ENCODE measurements at places on chromosomes 4 and X. TPM values are rescaled to one million over a fixed set of nuclear protein-coding genes. Genes with fewer than 3 reads are reported as not detected.
A peak's percentile ranks its signal among the peaks of the same experiment; 100 is the strongest.

DNA sequence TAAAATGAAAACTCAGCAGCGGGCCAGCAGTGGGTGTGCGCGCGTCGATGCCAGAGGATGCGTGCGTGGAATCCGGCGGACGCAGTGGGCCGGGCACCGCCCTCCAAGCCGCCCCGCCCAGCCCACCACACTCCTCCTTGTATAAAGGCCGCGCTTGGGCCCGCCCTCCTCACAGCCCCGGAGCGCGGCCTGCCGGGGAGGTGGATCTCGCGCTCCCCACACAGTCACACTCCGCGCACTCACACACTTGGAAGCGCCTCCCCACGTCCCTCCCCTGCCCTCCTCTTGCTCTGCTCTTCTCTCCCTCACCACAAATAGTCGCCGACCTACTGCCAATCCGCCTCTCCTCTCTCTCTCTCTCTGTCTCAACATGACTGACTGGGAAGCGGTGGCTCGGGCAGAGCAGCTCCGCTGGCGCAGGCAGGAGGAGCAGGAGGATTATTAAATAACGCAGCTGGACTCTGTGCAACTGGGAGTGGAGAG is at the start of gene CCSER1:
Gene CCSER1 (plus strand): TSS at position 172 of the 483 bp plus-strand sequence.
- H3K36me3 ChIP-seq: no peaks in the 10 kb centered on the region
- peak within 1 kb of the TSS; percentile 70 for H3K4me3 ChIP-seq
- peaks cover 24% of the 10 kb centered on the region for H3K4me1 ChIP-seq

DNA sequence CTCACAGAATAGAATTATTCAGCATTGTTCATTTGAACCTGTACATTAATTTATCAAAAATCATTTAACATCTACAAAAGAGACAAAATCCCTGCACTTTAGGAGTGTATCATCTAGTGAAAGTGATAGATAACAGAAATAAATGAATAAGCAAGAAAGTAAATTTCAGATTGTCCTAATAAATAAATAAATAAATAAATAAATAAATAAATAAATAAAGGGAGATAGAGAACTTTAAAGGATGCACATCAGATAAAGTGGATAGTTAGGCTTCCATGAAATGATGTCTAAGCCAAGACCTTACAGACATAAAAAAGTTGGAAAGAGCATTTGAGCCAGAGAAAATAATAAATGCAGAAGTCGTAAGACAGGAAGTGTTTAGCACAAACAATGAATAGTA is 444.7 kb downstream of the CFAP47 start:
- no peaks in the 10 kb centered on the region for H3K4me1 ChIP-seq
- no peak overlapping the region for H3K4me3 ChIP-seq
- no peak overlapping the region for H3K27ac ChIP-seq
- H3K36me3 ChIP-seq: no peaks in the 10 kb centered on the region
- no peaks in the 10 kb centered on the region for H3K27me3 ChIP-seq
- DNase-seq: no peak

DNA sequence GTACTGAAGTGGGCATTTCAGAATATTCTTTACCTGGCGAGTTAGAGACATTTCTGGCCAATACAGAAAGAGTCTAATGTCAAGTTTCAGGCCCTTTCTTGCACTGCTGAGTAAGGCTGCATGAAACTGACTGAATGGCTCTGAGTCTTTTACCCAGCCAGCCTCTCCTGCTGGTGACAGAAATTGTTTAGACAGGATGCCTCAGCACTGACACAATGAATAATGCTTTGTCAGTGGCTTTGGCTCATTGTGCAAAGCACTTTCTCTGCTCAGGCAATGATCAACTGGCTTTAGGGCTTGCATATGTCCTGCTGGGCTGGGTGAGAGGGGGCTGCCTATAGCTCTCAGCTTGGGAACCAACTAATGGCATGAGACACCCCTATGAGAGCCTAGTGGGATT is 45.5 kb downstream of the CLNK start:
- no peak overlapping the region for H3K27ac ChIP-seq
- no peaks in the 10 kb centered on the region for H3K4me1 ChIP-seq
- no peaks in the 10 kb centered on the region for H3K27me3 ChIP-seq
- DNase-seq: no peak

GRCh38 chrX:41518127-41518840 is 71.1 kb downstream of the NYX start:
- H3K27me3 ChIP-seq: no peaks in the 10 kb centered on the region
- DNase-seq: no peak
- H3K4me1 ChIP-seq: no peaks in the 10 kb centered on the region
- H3K4me3 ChIP-seq: no peak overlapping the region

- no peak overlapping the region for H3K4me3 ChIP-seq
- H3K4me1 ChIP-seq: no peaks in the 10 kb centered on the region
- no peaks in the 10 kb centered on the region for H3K36me3 ChIP-seq
These were observed 898 bp upstream of the NDP start for GRCh38 chrX:43974100-43974475.

- no peaks in the 10 kb centered on the region for H3K36me3 ChIP-seq
- no peak overlapping the region for H3K27ac ChIP-seq
- H3K4me3 ChIP-seq: no peak overlapping the region
- H3K27me3 ChIP-seq: no peaks in the 10 kb centered on the region
These were observed 18.0 kb downstream of the SUV39H1 start for GRCh38 chrX:48714573-48714972.

DNA sequence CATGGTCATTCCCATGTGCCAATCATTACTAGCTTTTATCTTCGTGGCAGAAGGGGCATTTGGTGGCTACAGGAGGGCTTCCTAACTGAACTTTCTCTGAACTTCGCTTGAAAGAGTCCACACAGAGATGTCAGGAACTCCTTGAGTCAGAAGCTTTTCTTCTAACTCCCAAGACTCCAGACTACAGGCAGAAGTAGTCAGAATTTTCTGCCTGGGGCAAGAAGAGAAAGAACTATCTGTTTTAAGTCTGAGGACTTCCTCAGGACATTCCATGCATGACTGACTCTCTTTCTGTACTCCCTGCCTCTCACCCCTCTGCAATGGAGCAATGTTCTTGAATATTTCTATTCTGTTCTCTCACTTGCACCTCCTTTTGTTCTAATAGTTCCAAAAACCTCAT is 170.5 kb upstream of the TBC1D9 start:
- H3K27me3 ChIP-seq: no peaks in the 10 kb centered on the region
- no peak overlapping the region for H3K27ac ChIP-seq
- peaks cover 6% of the 10 kb centered on the region for H3K4me1 ChIP-seq
- H3K4me3 ChIP-seq: no peak overlapping the region
- DNase-seq: no peak
- no peaks in the 10 kb centered on the region for H3K36me3 ChIP-seq

- no peaks in the 10 kb centered on the region for H3K27me3 ChIP-seq
- no peaks in the 10 kb centered on the region for H3K4me1 ChIP-seq
- no peaks in the 10 kb centered on the region for H3K36me3 ChIP-seq
- H3K4me3 ChIP-seq: no peak overlapping the region
These were observed 18.1 kb downstream of the PIR start for GRCh38 chrX:15475021-15475420.

DNA sequence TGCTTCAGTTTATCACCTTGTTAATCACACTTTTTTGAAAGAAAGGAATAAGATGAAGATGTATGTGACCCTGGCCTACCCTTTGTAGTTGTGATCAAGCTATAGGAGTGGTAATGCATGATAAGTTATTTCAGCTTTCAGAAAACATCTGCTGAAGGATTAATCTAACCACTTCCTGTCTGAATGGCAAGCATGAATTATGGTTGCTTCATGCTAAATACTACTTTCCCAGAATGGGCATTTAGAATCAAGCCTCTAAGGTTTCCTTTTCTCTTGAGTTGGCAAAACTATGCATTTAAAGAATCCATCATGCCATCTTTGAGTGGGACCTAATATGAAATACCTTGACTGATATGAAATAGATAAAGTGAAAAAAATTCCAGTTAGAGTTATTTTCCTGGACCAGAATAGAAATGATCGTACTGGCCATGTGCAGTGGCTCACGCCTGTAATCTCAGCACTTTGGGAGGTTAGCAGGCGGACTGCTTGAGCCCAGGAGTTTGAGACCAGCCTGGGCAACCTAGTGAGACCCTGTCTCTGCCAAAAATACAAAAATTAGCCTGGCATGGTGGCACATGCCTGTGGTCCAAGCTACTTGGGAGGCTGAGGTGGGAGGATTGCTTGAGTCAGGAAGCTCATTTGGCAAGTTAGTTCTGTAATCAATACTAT is 59.1 kb downstream of the ANXA3 start:
- no peak overlapping the region for H3K4me3 ChIP-seq
- H3K27ac ChIP-seq: no peak overlapping the region
- peaks cover 3% of the 10 kb centered on the region for H3K4me1 ChIP-seq
- peaks cover 8% of the 10 kb centered on the region for H3K36me3 ChIP-seq
- no peak for DNase-seq
- no peaks in the 10 kb centered on the region for H3K27me3 ChIP-seq

GRCh38 chr4:101337688-101338087 is 9.6 kb downstream of the PPP3CA start:
- H3K36me3 ChIP-seq: no peaks in the 10 kb centered on the region
- H3K27me3 ChIP-seq: no peaks in the 10 kb centered on the region
- no peak for DNase-seq
- peaks cover 21% of the 10 kb centered on the region for H3K4me1 ChIP-seq
- H3K27ac ChIP-seq: no peak overlapping the region

- no peaks in the 10 kb centered on the region for H3K27me3 ChIP-seq
- DNase-seq: no peak
- H3K36me3 ChIP-seq: no peaks in the 10 kb centered on the region
- H3K4me1 ChIP-seq: no peaks in the 10 kb centered on the region
These were observed 79.8 kb downstream of the NSUN7 start for GRCh38 chr4:40829586-40829985.

DNA sequence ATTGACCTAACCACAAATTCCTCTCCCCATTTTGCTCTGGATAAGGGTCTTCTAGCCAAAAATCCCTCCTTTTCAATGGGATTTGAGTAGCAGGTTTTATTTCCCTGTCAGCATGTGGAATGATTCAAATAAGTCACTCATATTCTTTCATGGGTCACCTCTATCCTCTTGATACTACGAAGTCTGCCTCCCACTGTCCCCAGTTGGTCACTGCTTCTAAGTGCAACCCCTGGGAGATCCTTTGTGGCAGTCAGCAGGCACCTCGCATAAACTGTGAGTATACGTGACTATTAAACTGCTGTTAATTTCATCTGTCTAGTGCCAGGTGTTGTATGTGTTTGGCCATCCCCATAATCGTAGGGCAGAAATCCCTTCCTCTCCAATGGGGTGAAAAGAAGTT is 1667.9 kb upstream of the PCDH7 start:
- H3K4me3 ChIP-seq: no peak overlapping the region
- H3K27me3 ChIP-seq: no peaks in the 10 kb centered on the region
- no peak overlapping the region for H3K27ac ChIP-seq
- H3K4me1 ChIP-seq: peaks cover 1% of the 10 kb centered on the region

DNA sequence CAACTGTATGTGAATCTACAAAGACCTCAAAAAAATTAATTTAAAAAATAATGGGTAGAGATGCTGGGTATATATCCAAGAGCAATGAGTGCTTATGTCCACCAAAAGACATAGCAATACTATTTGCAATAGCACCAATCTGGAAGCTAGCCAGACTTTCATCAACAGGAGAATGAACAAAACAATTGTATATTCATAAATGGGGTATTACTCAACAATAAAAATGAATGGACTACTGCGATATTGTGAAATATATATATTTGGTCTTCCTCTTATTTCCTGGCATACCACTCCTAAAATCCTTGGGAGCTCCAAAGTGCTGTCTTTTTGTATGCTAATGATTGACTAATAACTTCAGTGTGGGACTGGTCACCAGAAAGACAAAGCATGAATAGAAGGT is 77.5 kb downstream of the MSN start:
- H3K4me3 ChIP-seq: no peak overlapping the region
- no peaks in the 10 kb centered on the region for H3K4me1 ChIP-seq
- H3K27ac ChIP-seq: no peak overlapping the region
- no peaks in the 10 kb centered on the region for H3K27me3 ChIP-seq
- no peaks in the 10 kb centered on the region for H3K36me3 ChIP-seq

- no peaks in the 10 kb centered on the region for H3K4me1 ChIP-seq
- H3K27me3 ChIP-seq: no peaks in the 10 kb centered on the region
- no peak for DNase-seq
- H3K27ac ChIP-seq: no peak overlapping the region
These were observed 1960.8 kb downstream of the PCDH7 start for GRCh38 chr4:32680946-32681345.

CLDN34 gene
- total RNA-seq: not detected

CRLF2 gene
- 0.41 TPM for total RNA-seq

MAGEA8 gene
- not detected for total RNA-seq

BMPR1B gene
- total RNA-seq: 2.2 TPM

DMD gene
- total RNA-seq: 183 TPM

SLC10A4 gene
- total RNA-seq: 0.99 TPM

Data from sigmoid colon (tissue), 7 donors.